ENCODE measurements at places on chromosomes 11 and 22.

DNA sequence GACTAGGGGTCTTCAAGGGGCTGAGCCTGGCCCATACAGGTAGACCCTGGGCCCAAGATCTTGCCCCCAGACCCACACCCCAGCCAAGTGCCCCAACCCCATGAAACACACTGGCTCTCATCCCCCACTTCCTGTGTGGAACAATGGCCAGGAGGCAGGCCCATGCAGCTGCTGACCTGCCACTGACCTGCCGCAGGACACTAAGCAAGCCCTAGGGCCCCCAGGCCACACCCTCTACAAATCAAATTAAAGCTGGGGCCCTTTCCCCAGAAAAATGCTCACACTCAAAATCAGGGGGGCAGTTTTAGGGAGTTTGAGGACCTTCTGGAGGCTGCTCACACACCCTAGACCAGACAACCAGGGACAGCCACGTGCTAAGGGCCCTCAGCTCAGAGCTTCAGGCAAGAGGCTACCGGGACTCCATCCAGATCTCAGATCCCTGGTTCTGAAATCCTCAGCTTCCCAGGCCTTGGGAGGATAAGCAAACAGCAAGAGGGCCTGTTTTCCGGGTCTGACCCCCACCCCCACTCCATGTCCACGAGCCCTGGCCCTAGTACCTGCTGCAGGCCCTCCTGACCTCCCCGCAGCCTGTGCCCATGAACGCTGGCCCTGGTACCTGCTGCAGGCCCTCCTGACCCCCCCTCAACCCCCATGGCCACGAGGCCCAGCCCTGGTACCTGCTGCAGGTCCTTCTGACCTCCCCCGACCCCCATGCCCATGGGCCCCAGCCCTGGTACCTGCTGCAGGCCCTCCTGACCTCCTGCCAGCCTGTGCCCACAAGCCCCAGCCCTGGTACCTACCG lies 10.0 kb downstream of the CARD10 start:
- no peak overlapping the region for H3K27ac ChIP-seq
- H3K4me3 ChIP-seq, result no peak overlapping the region
- no peaks in the 10 kb centered on the region for H3K36me3 ChIP-seq

DNA sequence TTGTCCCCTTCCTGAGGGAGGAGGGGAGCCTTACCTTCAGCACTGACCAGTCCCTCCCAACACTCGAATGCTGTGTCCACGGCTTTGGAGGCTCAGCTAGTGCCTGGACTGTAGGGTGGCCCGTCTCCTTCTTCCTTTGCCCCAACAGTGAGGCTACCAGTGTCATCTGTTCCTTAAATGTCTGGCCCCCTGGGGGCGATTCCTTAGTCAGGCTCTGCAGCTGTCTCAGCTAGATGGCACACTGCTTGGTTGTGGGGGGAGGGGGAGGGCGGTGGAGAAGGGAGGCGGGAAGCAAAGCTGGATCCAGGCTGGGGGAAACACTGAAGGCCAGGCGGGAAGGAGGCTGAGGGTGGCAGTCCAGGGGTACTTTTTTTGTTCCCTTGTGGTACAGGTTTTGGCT lies at the start of gene IGSF22:
Gene IGSF22, minus strand, starts transcription at position 149 of the 400 bp plus-strand sequence. CDS start 1,952 bp downstream, outside the sequence.
- H3K36me3 ChIP-seq, result no peaks in the 10 kb centered on the region

DNA sequence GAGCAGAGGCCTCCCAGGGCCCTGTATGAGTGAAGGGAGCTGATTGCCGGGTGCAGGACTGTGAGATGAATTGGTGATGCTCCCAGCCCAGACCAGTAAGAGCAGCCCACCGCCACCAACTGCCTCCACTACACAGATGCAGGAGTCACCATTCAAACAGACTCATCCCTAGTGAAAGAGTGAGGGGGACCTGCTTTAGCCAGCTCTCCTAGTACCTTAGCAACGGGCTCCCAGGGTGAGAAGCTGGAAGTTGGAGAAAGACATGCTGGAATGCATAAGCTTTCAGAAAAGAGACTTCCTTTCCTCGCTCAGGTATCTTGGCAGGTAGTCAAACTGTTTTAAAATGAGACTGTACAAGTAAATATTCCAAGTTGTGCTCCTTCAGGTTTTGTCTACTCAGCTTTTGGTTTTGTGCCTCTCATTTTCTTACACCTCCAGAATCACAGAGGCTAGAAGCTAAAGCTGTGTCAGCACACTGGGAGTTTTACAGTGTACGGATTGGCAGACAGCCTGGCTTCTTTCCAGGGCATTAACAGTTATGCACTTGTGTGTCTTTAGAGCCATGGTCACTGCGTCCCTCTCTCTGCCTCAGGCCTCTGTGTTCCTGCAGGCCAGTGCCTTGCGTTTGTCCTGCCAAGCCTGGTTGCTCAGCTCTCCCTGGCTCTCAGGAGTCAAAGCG lies 146.2 kb downstream of the ATXN10 start:
- H3K27me3 ChIP-seq, result no peaks in the 10 kb centered on the region
- no peaks in the 10 kb centered on the region for H3K4me1 ChIP-seq
- peaks cover 2% of the 10 kb centered on the region for H3K36me3 ChIP-seq
- H3K27ac ChIP-seq, result no peak overlapping the region
- H3K4me3 ChIP-seq, result no peak overlapping the region

GRCh38 chr22:17950651-17951214 lies 73.6 kb downstream of the MICAL3 start:
- peaks cover 4% of the 10 kb centered on the region for H3K4me1 ChIP-seq
- no peak overlapping the region for H3K27ac ChIP-seq
- no peak for DNase-seq
- no peaks in the 10 kb centered on the region for H3K36me3 ChIP-seq

DNA sequence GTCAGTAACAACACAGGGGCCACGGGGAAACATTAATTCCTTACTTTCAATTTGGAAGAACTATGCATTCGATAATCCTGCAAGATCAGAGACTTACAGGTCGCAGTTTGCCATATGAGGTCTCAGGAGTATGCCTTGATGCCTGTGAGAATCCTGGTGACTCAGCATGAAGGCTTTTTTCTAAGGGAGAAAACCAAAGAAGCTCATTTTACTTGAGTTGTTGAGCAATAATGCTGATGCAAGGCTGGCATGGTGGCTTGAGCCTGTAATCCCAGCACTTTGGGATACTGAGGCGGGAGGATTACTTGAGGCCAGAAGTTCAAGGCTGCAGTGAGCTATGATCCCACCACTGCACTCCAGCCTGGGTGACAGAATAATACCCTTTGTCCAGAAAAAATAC lies 26.6 kb downstream of the ATG16L2 start:
- H3K36me3 ChIP-seq, result peaks cover 16% of the 10 kb centered on the region
- no peak overlapping the region for H3K4me3 ChIP-seq
- H3K27me3 ChIP-seq, result no peaks in the 10 kb centered on the region
- no peaks in the 10 kb centered on the region for H3K4me1 ChIP-seq
- peak; percentile 30 for DNase-seq

DNA sequence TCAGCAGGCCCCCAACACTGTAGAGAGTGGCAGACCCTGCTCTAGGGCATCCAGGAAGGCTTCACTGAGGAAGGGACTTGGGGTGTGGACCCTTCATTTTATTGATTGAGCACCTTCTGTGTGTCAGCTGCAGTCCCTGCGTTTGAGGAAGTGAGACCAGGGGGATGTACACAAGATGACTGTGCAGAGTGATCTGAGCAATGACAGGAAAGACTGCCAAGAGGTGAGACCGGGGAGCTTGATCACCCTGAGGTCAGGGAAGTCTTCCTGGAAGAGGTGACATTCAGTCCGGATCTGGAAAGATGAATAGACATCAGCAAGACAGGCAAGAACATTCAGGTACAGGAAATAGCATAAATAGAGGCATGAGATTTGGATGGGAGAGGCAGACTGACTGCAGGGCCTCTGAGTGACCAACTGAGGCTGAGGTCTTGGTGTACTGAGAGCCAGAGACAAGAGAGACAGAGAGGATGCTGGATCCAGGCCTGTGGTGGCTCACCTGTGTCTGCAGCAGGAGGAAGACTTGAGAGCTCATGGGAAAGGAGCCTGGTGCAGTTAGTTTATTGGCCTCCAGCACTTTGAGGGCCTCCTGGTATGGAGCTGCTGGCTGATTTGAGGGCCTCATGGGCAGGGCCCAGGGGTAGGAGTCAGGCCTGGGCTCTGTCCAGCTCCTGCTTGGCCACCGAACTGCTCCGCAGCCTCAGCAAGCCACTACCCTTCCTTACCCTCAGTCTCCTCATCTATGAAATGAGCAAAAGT lies 5.2 kb downstream of the DGAT2 start:
- H3K4me1 ChIP-seq, result peaks cover 8% of the 10 kb centered on the region
- no peak overlapping the region for H3K27ac ChIP-seq
- DNase-seq, result no peak
- H3K27me3 ChIP-seq, result no peaks in the 10 kb centered on the region
- no peak overlapping the region for H3K4me3 ChIP-seq
- H3K36me3 ChIP-seq, result no peaks in the 10 kb centered on the region

DNA sequence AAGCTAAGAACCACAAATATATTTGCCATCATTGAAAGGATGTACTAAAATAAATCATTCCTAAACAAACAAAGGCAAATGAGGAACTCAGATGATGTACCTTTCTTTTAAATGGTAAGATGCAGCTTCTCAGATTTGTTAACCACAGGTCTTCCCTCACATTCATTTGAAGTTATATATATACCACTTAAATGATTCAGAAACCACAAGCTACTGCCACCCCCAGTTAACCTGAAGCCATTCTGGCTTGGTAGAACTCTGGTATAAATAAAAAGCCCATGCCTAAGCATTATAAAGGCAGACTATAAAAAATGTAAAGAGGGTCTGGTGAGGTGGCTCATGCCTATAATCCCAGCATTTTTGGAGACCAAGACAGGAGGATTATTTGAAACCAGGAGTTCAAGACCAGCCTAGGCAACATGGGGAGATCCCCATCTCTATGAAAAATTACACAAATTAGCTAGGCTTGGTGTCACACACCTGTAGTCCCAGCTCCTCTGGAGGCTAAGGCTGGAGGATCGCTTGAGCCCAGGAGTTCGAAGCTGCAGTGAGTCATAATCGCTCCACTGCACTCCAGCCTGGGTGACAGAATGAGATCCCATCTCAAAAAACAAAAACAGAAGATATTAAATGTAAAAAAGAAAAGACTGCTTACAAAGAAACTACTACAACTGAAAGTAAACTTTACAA lies 1185.3 kb downstream of the JRKL start:
- no peak overlapping the region for H3K4me3 ChIP-seq
- H3K27ac ChIP-seq, result no peak overlapping the region
- no peaks in the 10 kb centered on the region for H3K36me3 ChIP-seq
- H3K27me3 ChIP-seq, result no peaks in the 10 kb centered on the region

DNA sequence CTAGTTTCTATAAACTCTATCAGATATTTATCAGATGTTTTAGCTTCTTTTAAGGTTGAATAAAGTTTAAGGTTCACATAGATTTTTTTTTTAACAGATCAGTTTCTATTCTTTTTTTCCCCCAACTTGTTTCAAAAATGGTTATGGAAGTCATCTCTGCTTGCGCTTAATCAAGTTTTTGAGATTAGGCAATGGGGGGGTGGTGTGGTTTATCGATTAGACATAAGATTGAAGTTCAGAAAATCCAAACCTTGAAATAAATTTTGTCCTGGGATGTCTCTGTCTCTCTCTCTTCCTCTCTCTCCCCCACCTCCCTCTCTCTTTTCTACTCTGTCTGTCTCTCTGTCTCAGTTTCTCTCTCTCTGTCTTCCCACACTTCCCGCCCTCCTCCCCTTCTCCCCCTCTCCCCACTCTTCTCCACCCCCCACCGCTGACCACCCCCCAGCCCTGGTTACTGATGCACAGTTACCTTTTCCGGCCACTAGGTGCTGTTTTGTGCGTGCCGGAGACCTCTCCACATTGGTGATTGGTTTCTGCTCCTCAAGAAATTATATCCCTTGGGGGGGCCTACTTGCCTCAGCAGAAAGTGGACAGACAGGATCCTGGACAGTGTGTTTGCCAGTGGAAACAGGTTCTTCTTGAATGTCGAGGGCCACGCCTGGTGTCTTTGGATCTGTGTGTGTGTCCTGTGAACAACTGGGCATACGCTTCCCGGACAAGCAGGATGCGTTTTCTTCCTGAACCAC lies 29.7 kb upstream of the ANO1 start:
- DNase-seq, result peak; percentile 31
- H3K4me3 ChIP-seq, result no peak overlapping the region
- H3K27me3 ChIP-seq, result peaks cover 73% of the 10 kb centered on the region
- H3K4me1 ChIP-seq, result no peaks in the 10 kb centered on the region
- no peak overlapping the region for H3K27ac ChIP-seq
- no peaks in the 10 kb centered on the region for H3K36me3 ChIP-seq

GRCh38 chr22:40147388-40148176 lies 30.1 kb upstream of the TNRC6B start:
- no peaks in the 10 kb centered on the region for H3K27me3 ChIP-seq
- no peak overlapping the region for H3K27ac ChIP-seq
- no peaks in the 10 kb centered on the region for H3K36me3 ChIP-seq
- H3K4me3 ChIP-seq, result no peak overlapping the region
- H3K4me1 ChIP-seq, result no peaks in the 10 kb centered on the region

- H3K4me3 ChIP-seq, result peak overlapping the region; percentile 59
- peaks cover 24% of the 10 kb centered on the region for H3K4me1 ChIP-seq
- peak overlapping the region; percentile 92 for H3K27ac ChIP-seq
- peak; percentile 95 for DNase-seq
- no peaks in the 10 kb centered on the region for H3K36me3 ChIP-seq
- no peaks in the 10 kb centered on the region for H3K27me3 ChIP-seq
Measured at GRCh38 chr22:37676736-37677492, 1.5 kb downstream of the LGALS1 start.

DNA sequence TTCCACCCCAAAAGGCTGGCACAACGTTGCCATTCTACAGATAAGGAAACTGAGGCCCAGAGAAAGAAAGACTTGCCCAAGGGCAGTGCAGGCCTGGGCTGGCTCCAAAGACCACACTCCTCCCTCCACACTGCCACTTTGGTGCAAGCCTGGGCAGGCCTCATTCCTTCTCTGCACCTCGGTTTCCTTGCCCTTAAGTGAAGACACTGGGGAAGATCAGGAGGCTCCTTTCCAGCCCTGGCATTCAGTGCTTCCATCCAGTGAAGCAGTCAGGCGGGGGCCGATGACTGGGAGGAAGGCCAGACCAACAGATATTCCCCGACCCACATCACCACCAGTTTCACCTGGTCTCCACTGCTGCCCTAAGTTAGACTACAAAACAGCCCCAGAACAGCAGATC lies 18.3 kb upstream of the TCF20 start:
- DNase-seq, result no peak
- no peak overlapping the region for H3K4me3 ChIP-seq
- no peak overlapping the region for H3K27ac ChIP-seq
- H3K27me3 ChIP-seq, result no peaks in the 10 kb centered on the region
- H3K4me1 ChIP-seq, result peaks cover 16% of the 10 kb centered on the region

DNA sequence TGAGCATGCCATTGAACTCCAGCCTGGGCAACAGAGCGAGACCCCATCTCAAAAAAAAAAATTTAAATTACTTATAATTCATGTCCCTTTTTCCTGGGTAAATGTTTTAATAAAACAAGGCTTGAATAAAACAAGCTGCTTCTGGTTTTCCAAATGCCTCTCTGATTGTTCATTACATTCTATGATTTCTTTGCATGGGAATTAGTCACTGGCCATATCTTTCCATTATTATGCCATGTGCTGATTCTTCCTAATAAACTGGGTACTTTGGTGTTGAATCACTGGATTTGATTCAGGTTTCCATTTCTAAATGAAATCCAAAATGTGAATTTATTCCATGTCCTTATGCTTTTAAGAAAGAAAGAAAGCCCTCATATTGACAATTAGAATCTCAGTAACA lies 42.6 kb downstream of the ZNF215 start:
- H3K4me3 ChIP-seq, result no peak overlapping the region
- no peaks in the 10 kb centered on the region for H3K36me3 ChIP-seq
- no peak overlapping the region for H3K27ac ChIP-seq
- H3K4me1 ChIP-seq, result no peaks in the 10 kb centered on the region
- no peaks in the 10 kb centered on the region for H3K27me3 ChIP-seq
- DNase-seq, result no peak
